Globus pallidus (tissue), 1 donor: ENCODE measurements at places on chromosomes 12 and 14.

GRCh38 chr12:87302126-87302745 lies 727.0 kb downstream of the C12orf50 start:
- DNase-seq: no peak

DNA sequence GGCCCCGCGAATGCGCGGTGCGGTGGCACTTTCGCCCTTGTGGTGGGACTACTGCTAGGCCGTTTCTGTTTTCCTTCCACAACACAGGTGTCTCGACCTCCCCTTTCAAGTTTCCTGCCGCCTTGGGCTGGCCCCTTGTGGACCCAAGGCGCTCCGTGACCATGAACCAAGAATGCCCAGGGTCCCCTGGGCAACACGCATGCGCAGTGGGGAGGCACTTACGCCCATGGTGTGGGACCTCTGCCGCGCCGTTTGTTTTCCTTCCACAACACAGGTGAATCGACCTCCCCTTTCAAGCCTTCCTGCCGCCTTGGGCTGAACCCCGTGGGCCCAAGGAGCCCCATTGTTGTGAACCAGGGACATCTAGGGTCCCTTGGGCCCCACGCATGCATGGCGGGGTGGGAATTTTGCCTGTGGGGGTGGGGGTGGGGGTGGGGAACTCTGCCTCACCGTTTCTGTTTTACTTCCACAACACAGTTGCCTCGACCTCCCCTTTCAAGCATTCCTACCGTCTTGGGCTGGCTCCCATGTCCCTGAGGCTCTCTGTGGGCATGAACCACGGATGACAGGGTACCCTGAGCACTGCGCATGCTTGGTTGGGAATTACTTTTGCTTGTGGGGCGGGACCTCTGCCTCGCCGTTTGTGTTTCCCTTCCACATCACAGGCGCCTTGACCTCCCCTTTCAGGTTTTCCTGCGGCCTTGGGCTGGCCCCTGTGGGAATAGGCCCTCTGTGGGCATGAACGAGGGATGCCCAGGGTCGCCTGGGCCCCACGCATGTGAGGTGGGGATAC lies 355.1 kb downstream of the ALG10 start:
- DNase-seq: no peak

DNA sequence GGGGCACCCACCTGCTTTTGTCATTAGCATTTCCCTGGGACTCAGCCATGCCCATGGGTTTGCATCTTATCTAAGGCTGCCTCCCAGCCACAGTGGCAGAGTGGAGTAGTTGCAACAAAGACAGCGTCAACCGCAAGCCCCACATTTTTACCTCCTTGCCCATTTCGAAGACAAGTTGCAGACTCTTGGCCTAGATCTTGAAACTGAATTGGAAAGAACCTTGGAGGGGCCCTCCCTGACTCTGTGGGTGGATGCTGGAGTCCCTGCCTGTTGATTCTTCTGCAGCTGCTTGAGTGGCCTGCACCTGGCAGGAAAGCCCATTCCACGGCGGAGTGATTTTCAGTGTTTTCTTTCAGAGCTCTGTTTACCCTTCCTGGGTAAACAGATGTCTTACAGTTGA lies 309.0 kb downstream of the VRK1 start:
- no peak for DNase-seq

GRCh38 chr14:57610631-57611030 lies 117.0 kb upstream of the CCDC198 start:
- DNase-seq: no peak

DNA sequence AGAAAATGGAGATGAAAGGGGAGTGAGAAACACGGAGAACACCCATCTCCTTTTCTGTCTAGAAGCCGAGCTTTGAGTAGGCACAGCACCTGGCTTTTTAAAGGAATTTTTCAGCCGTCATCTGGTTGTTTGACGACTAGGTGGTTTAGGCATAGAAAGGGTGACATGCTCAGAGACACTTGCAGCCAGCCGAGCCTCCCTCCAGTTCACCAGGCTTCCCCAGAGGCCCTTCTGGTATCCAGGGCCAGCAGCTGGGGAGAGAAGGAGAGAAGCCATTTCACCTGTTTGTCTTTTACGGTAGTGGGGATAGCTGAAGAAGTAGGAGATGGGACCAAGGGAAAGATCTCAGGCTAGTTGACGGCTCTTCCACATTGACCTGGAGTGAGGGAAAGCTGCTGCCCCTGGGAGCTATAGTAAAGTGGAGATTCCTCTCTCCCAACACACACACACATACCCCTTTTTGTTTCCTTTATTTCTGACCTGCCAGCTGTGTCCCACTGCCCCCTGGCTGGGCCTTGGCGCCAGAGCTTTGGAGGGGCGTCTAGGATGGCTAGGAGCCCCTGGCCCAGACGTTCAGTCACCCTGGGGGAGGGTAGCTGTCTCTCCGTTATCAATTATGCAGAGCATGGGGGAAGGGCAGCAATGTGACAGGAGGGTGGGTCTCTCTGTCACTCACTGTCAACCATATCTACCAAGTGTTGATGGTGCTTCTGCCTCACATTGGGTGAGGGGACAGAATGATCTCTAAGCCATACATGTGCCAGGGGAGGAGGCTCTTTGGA lies 5.5 kb downstream of the MAP3K12 start:
- DNase-seq: no peak

DNA sequence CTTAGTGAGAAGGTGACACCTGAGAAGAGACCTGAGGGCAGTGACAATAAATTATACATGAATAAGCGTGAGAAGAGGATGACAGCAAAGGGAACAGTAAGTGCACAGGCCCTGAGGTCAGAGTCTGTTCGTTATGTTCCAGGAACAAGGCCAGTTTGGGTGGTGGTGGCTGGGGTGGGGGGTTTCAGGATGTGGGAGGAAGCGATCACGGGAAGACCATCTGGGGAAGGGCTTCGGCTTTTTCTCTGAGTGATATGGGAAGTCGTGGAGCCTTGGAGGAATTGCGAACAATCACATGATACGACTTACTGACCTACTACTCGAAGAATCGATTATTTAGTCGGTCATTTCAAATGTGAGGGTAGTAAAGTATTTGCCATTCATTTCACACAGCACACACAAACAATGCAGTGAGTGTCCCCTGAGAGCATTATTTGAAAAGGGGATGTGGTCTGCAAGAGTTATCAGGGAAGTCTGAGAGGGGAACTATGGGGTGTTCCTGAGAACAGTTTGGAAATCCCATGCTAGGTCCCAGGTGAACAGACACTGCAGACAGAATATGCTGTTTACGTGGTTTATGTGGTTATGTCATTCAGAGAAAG lies 94.7 kb downstream of the SLC38A1 start:
- no peak for DNase-seq

DNA sequence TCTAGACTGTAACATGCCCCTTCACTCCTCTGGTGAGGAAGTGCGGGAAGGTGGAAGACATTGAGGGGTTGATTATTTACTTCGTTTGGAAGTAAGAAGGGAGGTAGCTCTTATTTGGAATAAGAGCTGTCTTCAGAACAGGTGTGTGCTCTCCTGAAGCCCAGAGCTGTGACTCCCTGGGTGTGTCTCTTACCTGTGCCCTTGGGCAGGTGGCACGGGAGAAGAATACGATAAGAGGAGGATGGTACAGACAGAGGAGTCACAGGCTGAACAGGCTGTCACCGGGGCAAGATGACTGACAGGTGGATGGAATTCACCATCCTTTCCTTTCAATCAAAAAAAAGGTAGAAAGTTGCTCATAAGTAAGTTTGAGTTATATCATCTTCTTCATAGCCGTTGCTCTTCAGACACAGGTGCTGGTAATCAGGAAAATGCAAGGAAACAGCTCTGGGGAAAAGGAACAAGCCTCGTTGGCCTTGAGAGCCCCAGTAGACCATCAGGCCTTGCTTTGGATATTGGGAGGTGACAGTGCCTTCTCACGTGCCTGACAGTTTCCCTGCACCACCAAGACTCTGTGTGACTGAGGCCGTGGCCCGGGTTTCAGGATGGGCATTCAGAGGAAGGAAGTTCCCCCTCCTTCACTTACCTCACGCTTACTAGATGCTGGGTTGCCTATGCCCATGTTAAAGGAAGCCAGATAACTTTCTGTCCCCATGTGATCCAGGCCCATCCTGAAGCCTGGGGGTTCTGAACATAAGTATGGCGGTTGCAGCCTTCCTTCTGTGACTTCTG lies 120.4 kb downstream of the ETV6 start:
- no peak for DNase-seq
